ENCODE measurements at places on chromosomes 7 and 10. TPM values are rescaled to one million over a fixed set of nuclear protein-coding genes. Genes with fewer than 3 reads are reported as not detected.

The NAT16 gene
- not detected for total RNA-seq

The SFTPA2 gene
- total RNA-seq: not detected

DNA sequence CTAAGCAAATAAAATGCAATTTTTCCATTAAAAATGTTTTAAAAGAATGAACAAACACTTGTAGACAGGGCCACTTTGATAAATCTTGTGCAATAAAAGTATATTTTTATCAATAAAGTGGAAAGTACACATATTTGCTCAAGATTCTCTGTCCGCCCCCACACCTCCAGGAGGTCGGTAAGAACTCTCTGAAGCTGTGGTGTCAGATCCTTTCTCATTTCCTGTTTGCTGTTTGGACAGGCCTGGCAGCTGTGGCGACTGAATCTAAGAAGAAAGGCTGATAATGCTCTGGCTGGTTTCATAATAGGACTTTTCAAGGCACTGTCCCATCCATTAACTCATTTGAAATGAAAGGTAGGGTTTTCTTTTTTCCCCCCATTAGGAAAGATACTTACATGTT is 15.3 kb upstream of the ASB4 start:
- peak; percentile 72 for DNase-seq

GRCh38 chr7:31074120-31074383 is 21.9 kb downstream of the ADCYAP1R1 start:
- DNase-seq: peak; percentile 40

DNA sequence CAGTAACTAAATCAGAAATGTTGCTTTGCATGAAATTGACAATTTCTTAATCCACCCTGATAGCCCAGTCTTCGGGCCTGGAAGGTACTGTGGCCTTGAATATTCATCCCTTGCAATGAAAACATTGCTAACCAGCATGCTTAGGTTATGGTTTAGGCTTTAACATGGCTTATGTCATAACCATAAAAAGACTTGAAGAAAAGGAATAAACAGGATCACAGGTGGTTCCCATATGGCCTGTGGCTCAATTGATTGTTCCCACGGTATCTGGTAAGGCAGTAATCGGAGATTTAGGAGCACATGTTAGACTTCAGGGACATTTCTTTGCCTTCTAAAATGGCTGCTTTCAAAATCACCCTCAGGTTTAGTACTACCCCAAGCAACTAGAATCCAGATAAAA is 139.5 kb downstream of the ST7 start:
- no peak for DNase-seq

- DNase-seq: no peak
These were observed 322.6 kb downstream of the KIF20B start for GRCh38 chr10:90023950-90024349.

DNA sequence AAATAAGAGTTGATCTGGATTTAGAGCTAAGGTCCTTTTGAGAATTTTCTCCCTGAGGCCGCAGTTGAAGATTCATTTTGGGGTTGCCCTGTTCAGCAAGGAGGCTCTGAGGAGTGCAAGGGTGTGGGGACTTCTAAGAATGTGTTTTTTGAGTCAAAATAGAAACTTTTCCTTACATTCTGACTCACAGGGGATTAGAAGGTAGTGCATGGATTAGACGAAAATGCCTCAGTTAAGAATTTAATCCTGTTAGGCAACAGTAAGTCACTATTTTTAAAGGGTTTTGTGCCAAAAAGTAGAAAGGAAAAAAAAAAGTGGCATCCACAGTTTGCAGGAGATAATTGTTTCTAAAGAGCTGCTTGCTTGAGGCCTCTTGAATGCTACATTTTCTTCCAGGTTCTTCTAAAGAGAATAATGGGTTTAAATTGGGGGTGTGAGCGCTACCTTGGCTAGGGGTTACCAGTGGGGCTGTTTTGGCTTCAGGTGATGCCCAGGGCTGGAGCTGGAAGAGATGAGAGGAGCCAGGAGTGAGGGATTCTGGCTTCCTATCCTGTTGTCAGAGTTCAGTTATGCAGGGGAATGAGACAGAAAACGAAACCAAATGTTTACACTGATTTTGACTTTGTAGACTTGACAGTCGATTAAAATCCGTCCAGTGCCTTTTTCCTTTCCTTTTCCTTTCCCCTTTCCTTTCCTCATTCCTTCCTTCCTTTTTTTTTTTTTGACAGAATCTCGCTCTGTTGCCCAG is 52.9 kb downstream of the BAMBI start:
- DNase-seq: no peak

DNA sequence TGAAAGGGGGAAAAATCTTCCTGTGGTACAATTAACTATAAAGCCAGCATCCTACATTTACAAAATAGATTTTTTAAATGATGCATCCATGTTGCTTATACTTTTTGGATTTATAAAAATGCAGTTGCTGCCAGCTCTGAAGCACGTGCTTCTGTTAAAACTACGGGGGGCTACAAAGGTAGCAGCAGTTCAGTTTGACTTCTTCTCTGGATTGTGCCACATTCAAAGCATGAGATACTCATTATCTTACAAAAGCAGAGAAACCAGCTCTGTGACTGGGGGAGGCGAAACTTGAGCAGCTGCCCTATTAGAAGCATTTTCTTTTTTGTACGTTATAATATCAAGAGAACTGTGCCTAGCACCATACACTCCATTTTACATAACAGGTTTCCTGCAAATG is 31.1 kb downstream of the NEUROD6 start:
- no peak for DNase-seq

All from MCF 10A (cell line).